ENCODE measurements at places on chromosomes 12 and 14.
A peak's percentile ranks its signal among the peaks of the same experiment; 100 is the strongest.

GRCh38 chr12:48003226-48004052, 837 bp downstream of the COL2A1 start:
- DNase-seq: peak; percentile 24

DNA sequence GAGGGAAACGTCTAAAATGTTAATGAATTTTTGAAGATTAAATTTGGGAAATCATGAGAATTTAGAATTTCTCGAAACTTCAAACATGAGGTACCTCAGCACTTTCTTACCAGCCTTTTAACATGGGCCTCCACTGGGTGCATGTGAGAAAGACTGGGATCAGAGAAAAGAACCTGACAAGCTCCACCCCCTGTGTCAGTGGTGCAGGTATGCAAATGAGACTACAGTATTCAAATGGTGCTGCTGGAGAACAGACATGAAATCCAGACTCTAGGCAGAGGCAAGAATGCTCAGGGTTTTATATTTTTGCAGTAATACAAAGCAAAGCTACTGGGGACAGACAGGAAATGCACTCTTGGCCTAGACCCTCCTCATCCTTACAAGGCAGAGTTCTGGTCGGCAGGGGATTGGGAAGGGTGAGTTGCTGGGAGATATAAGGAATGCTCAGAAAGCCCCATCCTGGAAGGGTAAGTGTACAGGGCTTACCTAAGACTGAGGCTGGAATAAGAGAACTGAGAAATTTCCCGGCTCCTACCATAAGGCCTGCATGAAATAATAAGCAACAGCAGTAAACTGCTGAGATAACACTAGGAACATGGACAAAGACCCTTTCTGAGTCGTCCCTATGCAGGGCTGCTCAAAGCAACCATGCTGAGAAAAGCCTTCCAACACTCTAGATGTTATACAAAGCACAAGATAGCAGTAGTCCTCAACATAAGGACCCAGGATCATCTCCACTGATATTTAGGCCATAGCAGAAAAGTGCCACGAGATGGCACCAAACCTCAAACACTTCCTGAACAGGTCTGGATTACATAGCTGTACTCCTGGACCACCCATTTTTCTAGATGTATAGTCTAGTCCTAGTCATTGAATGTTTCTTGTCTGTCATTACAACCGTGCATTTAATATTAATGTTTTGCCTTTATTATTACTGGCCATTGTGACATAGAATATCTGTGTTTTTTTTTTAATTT, 260.8 kb downstream of the RASSF9 start:
- peak; percentile 71 for DNase-seq

DNA sequence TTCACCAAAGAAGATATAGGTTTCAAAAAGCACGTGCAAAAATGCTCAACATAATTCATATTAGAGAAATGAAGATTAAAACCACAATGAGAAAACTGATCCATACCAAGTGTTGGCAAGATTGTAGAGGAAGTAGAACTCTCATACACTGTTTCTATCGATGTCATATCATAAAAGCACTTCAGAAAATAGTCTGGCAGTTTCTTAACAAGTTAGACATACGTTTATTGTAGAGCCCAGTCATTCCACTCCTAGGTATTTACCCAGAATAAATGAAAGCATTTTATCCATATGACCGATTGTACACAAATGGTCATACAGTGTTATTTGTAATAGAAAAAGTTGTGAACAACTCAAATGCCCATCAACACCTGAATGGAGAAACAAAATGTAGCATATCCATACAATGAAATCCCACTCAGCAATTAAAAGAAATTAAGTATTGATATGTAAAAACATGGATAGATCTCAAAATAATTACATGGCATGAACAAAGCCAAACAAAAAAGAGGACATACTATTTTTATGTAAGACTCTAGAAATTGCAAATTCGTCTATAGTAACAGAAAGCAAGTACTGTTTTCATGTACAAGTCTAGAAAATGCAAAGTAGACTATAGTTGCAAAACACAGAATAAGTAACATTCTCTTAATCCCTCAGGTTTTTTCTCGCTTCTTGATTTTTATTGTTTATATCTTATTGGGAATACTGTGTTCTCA, 41.0 kb downstream of the USP15 start:
- no peak for DNase-seq

GRCh38 chr14:100292776-100293461, 13.3 kb downstream of the SLC25A29 start:
- no peak for DNase-seq

DNA sequence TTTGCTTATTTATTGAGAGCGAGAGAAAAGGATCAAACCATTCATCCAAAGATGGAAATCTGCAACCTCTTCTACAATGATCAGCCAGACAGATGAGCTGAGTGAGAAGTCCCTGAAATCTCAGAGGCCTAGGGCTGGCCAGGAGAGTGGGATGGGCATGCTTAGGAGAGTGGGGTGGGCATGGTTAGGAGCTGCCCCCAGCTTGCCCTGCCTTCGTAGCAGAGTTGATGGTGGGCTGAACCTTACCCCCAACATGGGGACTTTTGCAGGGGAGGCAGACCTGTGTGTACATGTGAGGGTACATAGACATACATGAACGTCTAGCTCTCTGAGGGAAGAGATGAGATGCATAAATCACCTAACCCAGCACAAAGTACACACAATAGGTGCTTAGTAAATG, 95.7 kb upstream of the ESRRB start:
- no peak for DNase-seq

DNA sequence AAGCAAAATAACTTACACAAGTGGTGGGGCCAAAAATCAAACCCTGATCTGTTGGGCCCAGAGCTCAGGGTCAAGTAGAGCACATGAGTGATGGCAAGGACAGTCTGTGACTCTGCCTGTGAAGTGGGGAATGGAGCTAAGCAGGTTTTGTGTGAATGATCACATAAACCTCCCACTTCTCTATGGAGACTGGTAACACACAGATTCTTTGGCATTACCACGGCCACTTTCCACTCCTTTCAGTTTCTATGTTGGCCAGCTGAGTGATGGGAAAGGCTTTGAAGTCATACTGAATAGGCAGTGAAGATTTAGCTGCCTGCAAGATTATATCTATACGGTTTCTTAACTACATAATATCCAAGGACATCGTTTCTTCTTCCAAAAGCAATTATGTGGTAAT, 97.9 kb downstream of the ARMH4 start:
- no peak for DNase-seq

DNA sequence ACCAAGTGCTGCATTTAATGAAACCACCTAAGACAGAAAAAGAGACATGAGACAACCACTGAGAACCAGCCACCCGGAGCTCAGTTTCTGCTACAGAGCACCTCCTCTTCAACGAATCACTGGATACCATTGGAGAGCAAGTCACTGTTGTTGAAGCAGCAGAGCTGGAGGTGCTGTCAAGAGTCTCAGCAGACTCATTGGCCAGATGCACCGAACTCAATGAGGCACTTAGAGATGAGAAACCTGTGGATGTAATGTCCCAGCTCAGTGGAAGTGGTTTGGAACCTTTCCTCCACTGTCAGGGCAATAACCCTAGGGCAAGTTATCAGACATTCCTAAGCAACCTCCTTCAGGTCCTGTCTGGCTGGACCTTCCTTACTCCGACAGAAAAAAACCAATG, 13.1 kb downstream of the NPC2 start:
- DNase-seq: no peak

GRCh38 chr14:54803926-54804537, 98.6 kb downstream of the GCH1 start:
- no peak for DNase-seq

GRCh38 chr12:88362439-88362838, 217.8 kb downstream of the KITLG start:
- DNase-seq: no peak

DNA sequence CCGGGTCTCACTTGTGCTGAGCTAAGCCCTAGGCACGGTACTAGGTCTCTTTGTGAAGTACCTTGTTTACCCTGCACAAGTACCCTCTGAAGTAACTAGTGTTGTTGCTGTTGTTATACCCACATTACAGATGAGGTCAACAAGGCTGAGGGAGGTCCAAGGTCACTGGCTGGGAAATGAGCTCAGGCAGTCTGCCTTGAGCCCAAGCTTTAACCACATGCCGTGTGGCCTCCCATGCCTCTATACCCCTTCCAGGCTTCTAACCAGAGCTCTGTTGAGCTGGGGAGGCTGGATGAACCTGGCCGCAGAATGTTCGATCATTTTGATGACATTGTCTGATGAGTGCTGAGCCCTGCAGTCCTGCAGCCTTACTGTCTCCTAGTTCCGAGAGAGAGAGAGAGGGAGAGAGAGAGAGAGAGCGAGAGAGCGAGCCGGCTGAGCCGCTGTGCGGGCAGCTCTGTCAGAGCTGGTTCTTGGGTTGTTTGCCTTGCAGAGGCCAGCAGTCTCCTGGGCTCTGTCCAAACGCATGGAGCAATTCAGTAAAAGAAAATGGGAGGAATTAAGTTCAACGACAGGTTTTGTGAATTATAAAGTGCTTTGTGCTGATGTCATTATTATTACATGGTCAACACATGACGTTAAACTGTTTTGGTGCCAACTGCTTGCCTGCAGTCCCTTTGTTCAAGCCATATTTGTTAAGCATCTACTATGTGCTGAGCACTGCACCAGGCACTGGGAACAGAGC, 13.1 kb downstream of the JDP2 start:
- no peak for DNase-seq

DNA sequence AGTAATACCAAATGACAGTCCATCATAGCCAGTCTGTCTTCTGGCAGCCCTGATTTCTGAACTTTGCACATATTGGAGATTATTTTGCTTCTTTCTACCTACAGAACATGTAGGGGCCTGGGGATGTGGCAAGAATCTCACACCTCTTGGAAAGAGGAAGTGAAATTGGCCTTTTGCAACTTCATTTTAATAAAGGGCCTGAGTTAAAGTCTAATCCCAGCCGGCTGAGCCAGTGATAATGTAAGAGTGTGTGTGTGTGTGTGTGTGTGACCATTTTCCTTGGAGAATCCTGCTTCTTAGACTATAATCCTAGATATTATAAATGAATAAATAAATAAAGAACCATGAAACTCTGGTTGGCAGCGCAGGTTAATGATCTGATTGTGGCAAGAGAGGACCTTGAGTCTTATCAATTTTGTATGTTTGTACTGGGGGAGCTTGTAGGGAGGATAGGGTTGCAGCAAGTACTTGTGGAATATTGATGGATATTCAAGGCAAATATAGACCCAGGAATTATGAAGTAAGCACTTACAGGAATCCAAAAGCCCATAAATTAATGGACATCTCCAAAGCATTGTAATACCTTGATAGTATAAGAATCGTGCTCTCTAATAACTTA, 233.2 kb upstream of the AMIGO2 start:
- DNase-seq: no peak

GRCh38 chr12:41605545-41606305, 417.6 kb downstream of the PDZRN4 start:
- DNase-seq: no peak

- no peak for DNase-seq
Observed at GRCh38 chr12:103645202-103645601, 58.1 kb downstream of the STAB2 start.

DNA sequence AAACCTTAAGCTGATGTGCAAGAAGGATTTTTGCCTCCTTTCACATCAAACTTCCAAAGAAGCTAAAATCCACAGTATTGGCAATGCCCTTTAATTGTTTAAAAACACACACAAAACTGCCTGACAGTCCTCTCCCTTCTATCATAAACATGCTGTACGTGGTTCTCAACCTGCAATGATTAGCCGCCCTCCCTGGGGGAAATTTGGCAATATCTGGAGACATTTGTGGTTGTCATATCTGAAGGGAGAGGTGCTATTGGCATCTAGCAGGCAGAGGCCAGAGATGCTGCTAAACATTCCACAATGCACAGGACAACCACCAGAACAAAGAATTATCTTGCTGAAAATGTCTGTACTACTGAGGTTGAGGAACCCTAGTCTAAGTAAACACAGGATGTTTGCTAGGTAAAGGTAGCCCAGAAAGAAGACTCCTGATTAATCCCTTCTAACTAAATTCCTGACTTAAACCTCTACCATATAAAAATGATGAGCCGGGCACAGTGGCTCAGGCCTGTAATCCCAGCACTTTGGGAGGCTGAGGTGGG, 1.2 kb downstream of the ACOT6 start:
- DNase-seq: no peak

DNA sequence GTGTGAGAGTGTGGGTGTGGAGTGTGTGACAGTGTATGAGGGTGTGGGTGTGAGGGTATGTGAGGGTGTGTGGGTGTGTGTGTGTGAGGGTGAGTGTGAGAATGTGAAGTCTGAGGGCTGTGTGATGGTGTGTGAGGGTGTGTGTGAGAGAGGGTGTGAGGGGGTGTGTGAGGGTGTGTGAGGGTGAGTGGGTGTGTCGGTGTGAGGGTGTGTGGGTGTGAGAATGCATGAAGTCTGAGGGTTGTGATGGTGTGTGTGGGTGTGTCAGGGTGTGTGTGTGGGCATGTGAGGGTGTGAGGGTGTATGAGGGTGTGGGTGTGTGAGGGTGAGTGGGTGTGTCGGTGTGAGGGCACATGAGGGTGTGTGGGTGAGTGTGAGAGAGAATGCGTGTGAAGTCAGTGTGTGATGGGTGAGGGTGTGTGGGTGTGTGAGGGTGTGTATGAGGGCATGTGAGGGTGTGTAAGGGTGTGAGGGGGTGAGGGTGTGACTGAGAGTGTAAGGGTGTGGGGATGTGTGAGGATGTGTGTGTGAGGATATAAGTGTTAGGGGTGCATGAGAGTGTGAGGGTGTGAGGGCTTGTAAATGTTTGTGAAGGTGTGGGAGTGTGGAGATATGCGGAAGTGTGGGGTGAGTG, 36.4 kb downstream of the TMEM121 start:
- DNase-seq: no peak

DNA sequence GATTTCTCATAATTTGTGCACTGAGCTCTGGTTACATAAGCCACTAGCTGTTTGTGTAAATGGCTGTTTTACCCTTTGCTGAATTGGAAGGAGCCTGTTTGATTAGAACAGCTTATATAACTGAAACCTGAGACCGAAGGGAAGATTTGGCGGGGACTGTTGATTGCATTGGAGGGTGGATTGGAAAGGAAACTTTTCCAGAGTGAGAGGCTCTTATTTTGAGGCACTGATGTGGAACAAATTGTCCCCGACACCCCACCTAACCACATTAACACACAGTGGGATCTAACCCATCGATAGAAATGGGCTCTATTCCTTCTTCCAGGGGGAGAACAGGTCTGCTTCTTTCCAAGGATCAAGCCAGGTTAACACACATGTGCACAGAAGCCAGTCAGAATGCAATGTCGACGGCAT, 51.7 kb downstream of the TMEM30B start:
- no peak for DNase-seq

DNA sequence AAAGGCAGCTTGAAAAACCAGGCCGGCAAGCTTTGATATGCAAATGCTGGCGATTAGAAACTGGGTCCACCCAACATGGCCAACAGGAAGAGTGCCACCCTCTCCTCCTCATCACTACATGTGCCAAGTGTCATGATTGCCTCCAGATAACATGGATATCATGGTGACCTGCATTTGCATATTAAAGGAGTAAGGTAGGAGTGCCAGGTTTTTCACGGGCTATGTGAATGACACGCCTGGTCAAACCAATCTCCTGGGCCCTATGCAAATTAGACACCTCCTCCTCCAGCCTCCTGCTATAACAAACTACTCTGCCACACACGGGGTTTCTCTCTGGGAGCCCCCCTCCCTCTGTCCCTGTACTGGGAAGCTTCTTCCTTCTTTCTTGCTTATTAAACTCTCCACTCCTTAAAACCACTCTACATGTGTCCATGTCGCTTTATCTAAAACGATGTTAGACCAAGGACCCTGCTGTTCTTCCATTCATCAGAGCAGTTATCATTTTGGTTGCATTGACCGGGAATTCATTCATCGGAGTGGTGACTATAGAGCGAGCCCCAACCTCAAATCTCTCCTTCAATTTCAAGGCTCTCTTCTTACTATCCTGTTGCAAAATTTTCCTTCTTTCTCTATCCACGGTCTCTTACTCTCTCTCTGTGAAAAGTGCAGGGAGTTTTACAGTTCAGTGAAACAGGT, 27.5 kb downstream of the APOBEC1 start:
- peak; percentile 5 for DNase-seq

Measured in epithelial cell of esophagus (primary cell).